Cardiac septum (tissue), 1 donor: ENCODE measurements at places on chromosomes 2 and 18.
A peak's percentile ranks its signal among the peaks of the same experiment; 100 is the strongest.

DNA sequence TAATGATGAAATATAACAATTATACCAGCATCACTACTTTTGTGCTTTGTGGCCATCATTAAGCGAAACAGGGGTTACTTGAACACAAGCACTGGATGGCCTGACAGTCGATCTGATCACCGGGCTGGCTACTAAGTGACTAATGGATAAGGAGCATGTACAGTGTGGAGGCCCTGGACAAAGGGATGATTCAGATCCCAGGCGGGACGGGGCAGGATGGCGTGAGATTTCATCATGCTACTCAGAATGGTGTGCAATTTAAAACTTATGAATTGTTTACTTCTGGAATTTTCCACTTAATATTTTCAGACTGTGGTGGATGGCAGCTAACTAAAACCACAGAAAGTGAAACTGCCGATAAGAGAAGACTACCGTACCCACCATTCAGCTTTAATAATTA, 7.0 kb upstream of the CLIP4 start:
- no peak for DNase-seq

DNA sequence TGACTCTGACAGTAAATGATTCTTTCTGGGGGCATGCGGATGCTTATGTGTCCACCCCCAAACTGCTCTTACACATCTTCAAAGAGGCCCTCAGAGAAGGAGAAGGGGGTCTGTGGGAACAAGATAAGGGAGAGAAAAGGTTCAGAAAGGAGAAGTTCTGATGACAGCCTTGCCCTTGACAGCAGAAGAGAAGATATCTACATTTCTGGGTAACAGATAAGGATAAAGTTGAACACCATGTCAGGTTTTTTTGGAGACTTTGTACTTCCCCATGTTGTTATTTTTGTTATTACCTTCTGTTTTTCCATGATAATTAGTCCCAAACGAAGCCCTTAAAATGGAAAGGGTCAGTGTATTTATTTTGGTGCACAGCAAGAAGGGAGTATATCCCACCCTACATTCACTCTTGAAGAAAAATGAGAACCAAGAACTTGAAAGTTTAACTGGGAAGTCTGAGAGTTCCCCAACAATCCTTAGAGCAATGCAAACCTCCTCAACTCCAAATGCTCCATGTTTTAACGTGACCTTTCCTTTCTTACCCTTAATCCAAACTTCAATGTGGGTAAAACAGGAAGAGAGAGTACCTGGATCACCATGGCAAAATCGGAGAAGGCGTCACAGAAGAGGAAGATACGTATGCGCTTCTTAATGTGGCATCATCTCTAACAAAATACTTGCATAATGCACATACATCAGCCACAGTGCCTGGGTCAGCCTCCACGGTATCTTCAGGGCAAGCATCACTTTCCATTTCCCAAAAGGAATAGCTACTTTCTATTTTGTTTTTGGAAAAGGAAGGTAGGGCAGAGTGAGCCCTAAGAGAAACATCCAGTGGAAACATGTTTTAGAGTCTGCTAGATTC, 264.6 kb upstream of the STON1 start:
- no peak for DNase-seq

GRCh38 chr18:78892177-78892576, 87.4 kb upstream of the SALL3 start:
- DNase-seq: no peak

DNA sequence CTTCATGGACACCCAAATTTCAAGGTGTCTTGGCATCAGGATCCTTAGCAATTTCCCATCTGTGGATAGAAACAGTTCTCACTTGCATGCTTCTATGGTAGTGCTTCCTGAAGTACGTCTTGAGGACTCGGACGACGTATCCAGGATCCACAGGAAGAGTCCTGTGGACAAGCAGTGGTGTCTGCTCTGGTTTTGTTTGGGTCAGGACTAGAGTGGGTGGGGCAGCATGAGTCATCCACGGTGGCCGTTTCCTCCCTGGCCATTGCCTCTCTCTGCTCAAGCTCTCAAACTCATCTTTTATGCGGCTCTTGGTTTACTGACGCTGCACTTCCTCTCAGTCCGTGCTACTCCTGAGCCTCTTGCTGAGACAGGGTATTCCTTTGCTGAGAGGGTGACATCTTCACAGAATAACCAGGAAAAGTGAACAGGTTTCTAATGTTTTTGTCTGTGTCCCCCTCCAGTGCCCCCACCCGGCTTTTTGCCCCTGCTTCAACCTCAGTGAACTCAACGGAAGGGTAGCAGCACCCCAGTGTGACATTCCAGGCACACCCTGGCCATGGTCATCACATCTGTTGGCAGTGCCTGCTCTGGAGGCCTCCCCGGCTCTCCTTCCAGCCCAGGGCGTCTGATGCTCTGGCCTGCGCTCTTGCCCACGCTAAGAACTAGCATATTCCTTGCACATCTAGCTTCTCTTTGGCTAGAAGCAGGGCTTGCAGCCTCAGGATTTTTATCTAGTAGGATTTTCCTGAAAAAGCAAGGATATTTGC, 62.2 kb downstream of the ARMC9 start:
- peak; percentile 47 for DNase-seq

- no peak for DNase-seq
Observed at GRCh38 chr18:10726198-10727068, 200.6 kb downstream of the NAPG start.

DNA sequence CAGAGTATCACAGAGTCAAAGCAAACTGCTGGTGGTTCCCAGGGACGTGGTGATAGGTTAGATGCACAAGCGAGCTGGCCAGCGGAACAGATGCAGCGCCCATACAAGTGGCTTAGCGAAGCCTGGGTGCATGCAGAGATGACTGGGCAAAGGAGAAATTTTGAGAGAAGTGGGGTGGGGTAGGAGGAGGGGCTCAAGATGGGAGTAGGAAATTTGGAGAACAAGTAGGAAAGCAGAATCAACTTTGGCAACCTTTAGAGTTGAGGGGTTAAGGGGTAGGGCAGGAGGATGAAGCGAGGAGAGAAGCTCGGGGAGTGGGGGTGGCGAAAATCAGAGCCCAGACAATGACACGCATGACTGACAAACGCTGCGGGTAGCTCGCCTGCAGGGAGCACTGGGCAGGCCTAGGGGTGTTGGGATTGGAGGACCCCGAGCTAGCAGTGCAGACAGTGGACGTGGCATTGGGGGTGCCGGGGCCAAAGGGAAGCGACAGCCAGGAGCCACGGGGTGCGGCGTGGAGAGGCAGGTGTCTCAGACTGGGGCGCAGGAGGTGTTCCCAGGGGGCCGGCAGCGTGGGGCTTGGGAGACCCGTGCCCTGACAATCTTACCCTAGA, 431 bp downstream of the FAM98A start:
- no peak for DNase-seq

DNA sequence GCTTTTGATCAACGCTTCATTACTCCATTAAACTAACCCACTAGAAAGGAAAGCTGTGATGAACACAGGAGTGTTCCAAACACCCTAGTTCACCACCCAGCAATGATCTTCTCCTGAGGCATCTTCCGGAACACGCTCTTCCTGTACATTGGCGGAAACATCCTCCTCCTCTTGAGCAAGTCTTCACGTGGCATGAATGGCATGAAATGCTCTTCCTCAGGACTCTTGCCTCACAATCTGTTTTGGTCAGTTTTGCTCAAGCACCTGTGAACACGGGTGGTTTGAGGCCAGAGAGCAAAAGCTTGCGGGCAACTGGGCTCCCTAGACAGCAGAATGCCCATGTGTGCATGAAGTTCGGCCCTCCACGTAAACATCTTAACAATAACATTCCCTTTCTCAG, 734.2 kb upstream of the SALL3 start:
- no peak for DNase-seq

GRCh38 chr2:177753682-177754491, 318.7 kb downstream of the PDE11A start:
- DNase-seq: no peak

GRCh38 chr2:16438613-16439321, 226.9 kb downstream of the CYRIA start:
- DNase-seq: no peak

- no peak for DNase-seq
Observed at GRCh38 chr2:118372886-118373830, 284.9 kb downstream of the INSIG2 start.

DNA sequence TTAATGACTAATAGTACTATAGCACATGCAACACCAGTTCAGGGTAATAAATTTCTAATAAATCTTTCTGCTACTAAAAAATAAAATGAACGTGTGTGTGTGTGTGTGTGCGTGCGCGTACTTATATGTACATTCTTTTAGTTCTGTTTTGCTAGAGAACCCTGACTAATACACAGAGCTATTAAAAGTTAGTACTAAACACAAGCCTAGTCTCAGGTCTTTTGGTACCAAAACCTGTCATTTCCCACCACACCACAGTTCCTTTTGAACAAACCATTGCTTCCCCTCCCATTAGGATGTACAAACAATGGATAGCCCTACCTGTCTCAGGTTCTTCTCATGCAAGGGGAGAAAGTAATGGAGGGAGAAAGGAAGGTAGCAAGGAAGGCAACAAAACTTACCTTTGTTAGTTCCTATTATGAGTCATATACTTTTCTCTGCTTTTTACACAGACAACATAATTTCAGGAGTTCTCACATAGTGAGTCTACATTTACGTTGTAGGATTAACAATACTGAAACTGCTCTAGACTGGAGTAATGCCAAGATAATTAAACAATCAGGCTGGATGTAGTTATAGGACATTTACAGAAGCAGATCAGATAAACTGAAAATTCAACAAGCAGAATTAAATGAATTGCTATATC, 427.2 kb downstream of the KCNJ3 start:
- no peak for DNase-seq

DNA sequence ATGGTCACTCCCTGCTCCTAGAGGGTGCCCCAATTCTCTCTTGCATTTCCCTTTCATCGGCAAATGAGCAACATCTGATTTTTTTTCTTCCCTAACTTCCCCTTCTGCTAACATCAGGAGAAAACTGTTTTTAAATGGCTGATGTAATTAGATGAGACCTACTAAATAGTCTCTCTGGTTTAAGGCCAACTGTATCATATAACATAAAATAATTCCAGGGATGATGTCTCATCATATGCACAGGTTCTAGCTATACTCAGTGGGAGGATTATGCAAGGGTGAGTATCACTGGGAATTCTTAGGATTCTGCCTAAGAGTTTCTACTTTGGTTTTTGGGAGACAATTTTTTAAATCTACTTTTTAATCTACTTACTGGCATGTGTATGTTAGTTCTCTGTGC, 193.4 kb downstream of the PARD3B start:
- no peak for DNase-seq

DNA sequence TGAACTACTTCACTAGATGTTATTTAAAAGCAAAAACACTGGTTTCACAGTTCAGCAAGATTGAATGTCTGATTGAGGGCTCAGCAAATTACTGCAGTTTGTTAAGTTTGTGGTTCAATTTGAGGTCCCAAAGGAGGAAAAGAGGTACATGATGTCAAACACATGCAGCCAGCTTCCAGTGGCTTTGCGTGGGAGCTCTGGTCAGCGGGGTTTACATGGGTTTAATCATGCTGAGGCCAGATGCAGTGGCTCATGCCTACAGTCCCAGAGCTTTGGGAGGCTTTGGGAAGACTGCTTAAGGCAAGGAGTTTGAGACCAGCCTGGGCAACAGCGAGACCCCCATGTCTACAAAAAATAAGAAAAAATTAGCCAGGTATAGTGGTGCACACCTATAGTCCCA, 111.5 kb downstream of the MAPK4 start:
- peak; percentile 53 for DNase-seq

- no peak for DNase-seq
Observed at GRCh38 chr2:11861044-11861443, 114.6 kb downstream of the LPIN1 start.

GRCh38 chr2:126658905-126659561, 3.1 kb downstream of the GYPC start:
- peak; percentile 92 for DNase-seq

- DNase-seq: no peak
Observed at GRCh38 chr2:223832241-223832903, 5.0 kb downstream of the AP1S3 start.

GRCh38 chr2:1459727-1460126, 46.5 kb downstream of the TPO start:
- DNase-seq: peak; percentile 39

GRCh38 chr2:15894481-15895144, 45.7 kb upstream of the MYCN start:
- no peak for DNase-seq

GRCh38 chr2:219287580-219288265, 8.6 kb downstream of the DNAJB2 start:
- peak; percentile 55 for DNase-seq

GRCh38 chr2:70655786-70656185, 102.2 kb upstream of the TGFA start:
- no peak for DNase-seq

DNA sequence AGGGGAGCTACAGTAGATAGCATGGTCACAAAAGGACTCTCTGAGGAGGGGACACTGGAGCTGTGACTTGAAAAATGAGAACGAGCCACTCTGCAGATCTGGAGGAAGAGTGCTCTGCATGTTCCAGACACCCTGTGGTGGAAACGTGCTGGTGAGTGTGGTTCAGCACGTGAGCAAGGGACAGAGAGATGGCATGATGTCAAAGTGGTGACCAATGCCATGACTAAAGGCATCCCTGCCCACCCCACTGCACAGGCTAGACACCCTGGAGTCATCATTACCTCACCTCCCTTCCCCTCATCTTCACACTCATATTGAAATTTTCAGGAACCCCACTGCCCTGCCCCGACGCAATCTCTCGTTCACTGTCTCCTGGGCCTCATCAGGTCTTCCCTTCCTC, 56.5 kb downstream of the SLC4A5 start:
- no peak for DNase-seq

DNA sequence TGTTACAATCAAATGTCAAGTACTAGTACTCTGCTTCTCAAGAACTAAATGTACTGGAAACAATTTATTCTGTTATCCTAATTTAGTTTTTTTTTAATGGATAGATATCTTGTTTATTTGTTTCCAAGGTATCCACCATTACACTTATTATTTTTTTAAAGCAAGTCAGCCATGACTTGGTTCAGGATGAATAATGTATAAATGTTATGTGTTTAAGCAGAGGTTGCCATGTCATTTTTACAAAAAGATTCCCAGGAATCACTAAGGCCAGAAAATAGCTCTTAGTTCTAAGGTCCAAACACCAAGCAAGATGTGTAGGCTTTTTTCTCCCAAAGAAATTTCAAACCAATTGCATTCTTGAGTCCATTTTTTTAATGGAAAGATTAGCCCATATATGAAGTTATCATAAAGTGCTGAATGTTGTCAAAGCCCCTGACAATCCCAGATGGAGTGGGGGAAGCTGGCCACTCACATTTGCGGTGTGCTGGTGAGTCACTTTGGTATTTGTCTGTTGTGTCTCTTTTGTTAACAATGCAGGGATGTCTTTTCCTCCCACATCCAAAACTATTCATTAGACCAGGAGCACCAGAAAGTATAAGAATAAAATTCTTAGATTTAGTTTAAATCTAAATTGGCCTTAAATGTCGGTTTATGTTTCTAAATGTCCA, 158.9 kb downstream of the COL6A3 start:
- no peak for DNase-seq

GRCh38 chr2:231642631-231643494, 50.2 kb downstream of the TEX44 start:
- DNase-seq: peak; percentile 93

GRCh38 chr2:104793966-104794365, 59.9 kb upstream of the POU3F3 start:
- no peak for DNase-seq
